AG08396 (cell line): ENCODE measurements at places on chromosomes 4 and X.

DNA sequence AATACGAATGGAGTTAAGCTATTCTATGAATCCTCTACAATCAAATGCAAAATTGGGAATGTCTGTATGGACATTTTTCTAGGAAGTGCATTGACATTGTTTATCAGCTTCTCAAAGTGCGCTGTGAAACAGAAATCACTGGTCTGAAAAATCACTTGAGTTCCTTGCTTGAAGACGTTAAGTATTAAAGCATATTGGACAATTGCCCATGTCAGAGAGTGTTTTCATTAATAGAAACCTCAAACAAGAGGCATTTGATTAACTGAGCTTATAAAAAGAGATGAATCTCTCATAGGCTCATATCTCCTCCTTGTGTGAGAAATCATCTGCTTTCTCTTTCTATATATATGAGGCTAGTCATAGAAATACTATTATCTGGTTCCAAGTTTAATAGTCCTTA, 692.1 kb upstream of the POU3F4 start:
- DNase-seq = no peak

- no peak for DNase-seq
Measured at GRCh38 chr4:15853345-15853744, 75.2 kb downstream of the CD38 start.

DNA sequence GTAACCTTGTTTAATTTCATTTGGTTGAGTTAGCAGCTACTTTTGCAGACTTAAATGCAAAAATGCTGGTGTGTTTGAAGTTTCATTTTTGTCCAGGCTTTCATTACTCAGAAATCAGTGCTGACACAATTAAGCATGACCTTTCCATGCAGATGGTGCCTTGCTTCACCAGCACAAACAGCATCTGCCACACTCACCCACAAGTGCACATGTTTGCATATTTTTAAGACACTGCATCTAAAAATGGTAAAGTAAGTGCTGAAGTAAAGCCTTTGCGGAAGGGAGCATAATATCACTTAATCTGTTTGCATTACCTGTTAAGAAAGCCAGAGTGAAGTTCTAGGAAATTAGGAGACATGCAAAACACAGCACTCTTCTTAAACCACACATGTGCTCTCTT, 7.3 kb upstream of the DAPP1 start:
- DNase-seq = no peak

DNA sequence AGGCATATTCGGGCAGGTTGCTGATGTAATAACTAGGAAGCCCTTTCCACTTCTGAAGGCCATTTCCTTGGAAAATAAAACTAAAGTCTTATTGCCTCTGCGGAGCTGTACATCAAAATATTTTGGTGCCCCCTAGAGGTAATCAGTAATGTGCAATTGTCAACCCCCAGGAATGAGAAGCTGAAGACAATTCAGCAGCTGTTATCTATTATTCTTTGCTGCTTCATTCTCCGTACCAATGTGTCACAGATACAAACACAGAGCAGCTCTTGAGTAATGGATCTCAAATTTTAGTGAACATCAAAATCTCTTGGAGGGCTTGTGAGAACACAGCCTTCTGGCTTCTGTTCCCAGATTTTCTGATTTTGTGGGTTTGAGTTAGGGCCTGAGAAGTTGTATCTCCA, 3.5 kb upstream of the SLIT2 start:
- DNase-seq = peak; percentile 41

DNA sequence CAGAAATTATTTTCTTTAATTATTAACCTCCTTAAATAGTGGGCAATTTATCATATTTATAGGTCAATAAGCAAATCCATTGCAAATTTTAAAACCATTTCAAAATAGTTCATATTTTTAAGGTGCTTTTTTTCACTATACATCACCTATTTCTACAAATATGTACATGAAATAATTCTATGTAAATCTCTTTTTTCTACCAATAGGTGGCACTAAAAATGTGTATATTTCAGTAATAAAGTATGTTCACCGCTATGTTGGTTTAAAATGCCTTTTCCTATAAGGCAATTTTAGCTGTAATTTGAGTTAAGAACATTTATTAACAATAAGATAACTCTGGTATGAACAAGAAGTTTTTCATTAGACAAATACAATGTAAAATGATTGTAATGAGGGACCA, 672.2 kb downstream of the KCTD8 start:
- no peak for DNase-seq

- DNase-seq = no peak
Measured at GRCh38 chrX:48848847-48849246, 13.4 kb upstream of the PCSK1N start.

GRCh38 chrX:112820364-112821268, 20.0 kb downstream of the AMOT start:
- no peak for DNase-seq
